ENCODE measurements at places on chromosomes 13 and 19. TPM values are rescaled to one million over a fixed set of nuclear protein-coding genes. Genes with fewer than 3 reads are reported as not detected.

DNA sequence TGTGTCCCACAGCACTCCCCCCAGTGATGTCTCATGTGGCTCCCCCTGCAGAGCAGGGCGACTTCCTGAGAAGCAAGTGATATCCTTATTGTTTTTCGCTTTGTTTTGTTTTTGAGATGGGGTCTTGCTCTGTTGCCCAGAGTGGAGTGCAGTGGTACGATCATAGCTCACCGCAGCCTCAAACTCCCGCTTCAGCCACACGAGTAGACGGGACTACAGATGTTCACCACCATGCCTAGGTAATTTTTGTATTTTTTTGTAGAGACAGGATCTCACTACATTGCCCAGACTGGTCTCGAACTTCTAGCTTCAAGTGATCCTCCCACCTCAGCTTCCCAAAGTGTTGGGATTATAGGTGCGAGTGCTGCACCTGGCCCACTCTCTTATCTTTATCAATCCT, 5.0 kb downstream of the CEP89 start:
- peaks cover 5% of the 10 kb centered on the region for H3K4me1 ChIP-seq
- H3K27me3 ChIP-seq, result no peaks in the 10 kb centered on the region
- H3K4me3 ChIP-seq, result no peak overlapping the region
- H3K27ac ChIP-seq, result no peak overlapping the region

Gene IGSF23
- polyA plus RNA-seq, result not detected

GRCh38 chr19:41553804-41554203, 22.2 kb upstream of the CEACAM21 start:
- H3K4me1 ChIP-seq, result peaks cover 35% of the 10 kb centered on the region
- DNase-seq, result no peak
- H3K4me3 ChIP-seq, result no peak overlapping the region
- H3K27ac ChIP-seq, result peak overlapping the region; percentile 55
- H3K27me3 ChIP-seq, result no peaks in the 10 kb centered on the region

- H3K4me3 ChIP-seq, result no peak overlapping the region
- H3K27me3 ChIP-seq, result no peaks in the 10 kb centered on the region
- H3K36me3 ChIP-seq, result no peaks in the 10 kb centered on the region
- H3K4me1 ChIP-seq, result peaks cover 62% of the 10 kb centered on the region
Measured at GRCh38 chr19:44737238-44738071, 11.1 kb upstream of the BCL3 start.

Gene ELSPBP1
- polyA plus RNA-seq, result not detected

Data from spleen (tissue), 13 donors.